ENCODE measurements at places on chromosomes 1 and 21.
A peak's percentile ranks its signal among the peaks of the same experiment; 100 is the strongest.

- DNase-seq: peak; percentile 29
Measured at GRCh38 chr1:15153842-15154479, 414 bp downstream of the TMEM51 start.

GRCh38 chr1:36705629-36706028 lies 222.9 kb upstream of the CSF3R start:
- DNase-seq: no peak

- DNase-seq: no peak
Measured at GRCh38 chr1:26016953-26017545, 4.5 kb upstream of the EXTL1 start.

GRCh38 chr1:1387098-1388077 lies 11.7 kb downstream of the CCNL2 start:
- DNase-seq: no peak

DNA sequence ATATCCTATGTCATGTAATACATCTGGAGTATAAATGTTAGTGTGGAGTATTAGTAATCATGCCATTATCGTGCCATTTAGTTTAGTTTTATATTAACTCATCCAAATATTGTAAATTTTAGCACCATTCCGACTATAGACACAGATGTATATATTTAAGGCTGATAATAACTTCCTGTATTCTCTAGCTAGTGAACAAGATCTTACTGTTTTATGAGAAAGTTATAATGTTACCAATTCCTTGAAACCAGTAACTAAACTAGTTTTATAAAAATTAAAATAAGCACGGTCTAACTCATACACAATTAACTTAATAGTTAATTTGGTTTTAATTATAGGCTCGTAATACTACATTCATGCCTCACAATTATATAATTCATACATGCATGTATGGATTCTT lies 808.6 kb downstream of the USP25 start:
- DNase-seq: no peak

Measured in H4 (cell line).